Thymus (tissue), 14 donors: ENCODE measurements at places on chromosomes 4 and X. TPM values are rescaled to one million over a fixed set of nuclear protein-coding genes. Genes with fewer than 3 reads are reported as not detected.

GRCh38 chrX:69995362-69996112 is 54.2 kb downstream of the AWAT2 start:
- no peak overlapping the region for H3K27ac ChIP-seq
- H3K4me1 ChIP-seq: no peaks in the 10 kb centered on the region
- H3K27me3 ChIP-seq: no peaks in the 10 kb centered on the region
- DNase-seq: no peak
- no peaks in the 10 kb centered on the region for H3K36me3 ChIP-seq

DNA sequence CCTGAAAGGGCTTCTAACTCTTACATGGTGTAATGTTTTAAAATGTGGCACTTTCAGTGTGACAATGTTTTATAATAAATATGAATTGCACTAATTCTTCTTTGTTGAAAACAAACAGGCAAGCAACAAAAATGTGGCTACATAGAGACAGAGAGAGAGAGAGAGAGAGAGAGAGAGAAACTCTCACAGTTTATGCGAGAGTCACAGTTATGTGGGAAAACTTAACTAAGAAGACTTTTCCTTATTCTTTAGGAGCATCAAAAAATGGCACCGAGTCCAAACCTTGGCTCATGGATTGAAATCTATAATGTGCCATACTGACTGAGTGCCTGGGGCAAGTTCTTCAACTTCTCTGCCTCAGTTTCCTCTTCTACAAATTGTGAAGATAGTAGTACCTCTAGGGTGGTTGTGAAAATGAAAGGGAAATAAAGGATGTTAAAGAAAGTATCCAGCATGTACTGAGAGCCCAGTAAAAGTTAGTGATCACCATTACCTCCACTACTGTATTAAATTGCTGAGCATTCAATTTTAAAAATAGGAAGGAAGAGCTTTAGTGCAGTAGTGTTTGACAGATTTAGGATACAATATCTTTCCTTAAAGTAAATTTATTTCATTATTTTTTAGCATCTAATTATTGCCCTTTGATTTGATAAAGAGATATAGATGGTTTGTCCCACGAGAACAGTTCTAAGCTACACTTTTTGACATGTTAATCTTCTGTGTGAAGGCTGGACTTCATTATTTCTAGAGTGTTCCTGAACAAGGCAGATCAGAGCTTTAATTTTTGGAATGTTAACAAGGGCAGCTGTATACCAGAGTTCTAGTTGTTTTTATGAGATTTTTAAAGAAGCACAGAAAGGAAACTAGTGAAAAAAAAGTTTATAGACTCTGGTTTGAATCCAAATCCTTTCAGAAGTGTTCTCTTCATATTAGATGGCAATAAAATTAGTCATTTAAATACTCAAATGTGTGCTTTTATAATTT is 187.5 kb upstream of the ANK2 start:
- no peak for DNase-seq
- H3K4me1 ChIP-seq: no peaks in the 10 kb centered on the region
- H3K27me3 ChIP-seq: no peaks in the 10 kb centered on the region
- no peak overlapping the region for H3K4me3 ChIP-seq

DNA sequence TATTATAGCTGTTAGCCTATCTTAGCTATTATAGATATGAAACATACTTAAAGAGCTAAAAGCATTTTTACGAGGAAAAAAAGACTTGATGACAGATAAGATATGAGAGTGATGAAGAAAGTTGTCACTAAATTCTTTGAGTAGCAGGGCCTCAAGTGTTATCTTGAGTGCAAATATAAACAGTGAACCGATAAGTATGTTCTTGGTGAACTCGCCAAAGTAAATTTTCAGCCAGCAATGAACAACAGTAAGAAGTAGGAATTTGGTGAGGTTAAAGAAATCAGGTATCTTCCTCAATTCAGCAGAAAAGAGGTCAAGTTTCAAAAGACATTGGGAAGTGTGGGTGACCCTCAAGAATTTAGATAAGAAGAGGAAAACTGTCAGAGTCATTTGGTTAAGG is 471.8 kb upstream of the FTHL17 start:
- H3K27ac ChIP-seq: no peak overlapping the region
- H3K4me1 ChIP-seq: no peaks in the 10 kb centered on the region
- no peaks in the 10 kb centered on the region for H3K27me3 ChIP-seq
- no peak overlapping the region for H3K4me3 ChIP-seq

- peak within 1 kb of the TSS; percentile 46 for H3K4me3 ChIP-seq
- DNase-seq: peak; percentile 36
- peak within 1 kb of the TSS; percentile 61 for H3K27ac ChIP-seq
- no peaks in the 10 kb centered on the region for H3K36me3 ChIP-seq
Measured at GRCh38 chr4:186723292-186724057, at the start of gene FAT1. TSS of gene FAT1 (minus strand) at chr4:186723856. CDS start at chr4:186709827, 14,029 bp downstream.

DNA sequence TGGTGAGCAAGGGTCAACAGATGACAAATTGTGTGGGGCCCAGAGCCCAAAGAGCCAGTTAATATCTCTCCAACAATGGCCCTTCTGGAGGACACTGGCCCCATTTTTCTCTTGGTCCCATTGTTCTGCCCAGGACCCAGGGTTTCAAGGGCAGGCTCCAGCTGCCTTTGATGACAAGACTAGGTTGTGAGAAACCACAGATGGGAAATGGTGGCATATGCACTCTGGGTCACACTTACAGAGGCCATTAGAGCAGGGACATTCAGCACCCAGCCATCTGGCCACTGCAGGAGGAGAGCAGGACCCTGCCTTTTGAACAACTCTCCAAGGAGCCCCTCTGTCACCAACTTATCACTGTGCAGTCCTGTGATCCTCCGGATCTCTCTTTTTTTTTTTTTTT is 49.7 kb upstream of the KIAA1210 start:
- H3K4me1 ChIP-seq: no peaks in the 10 kb centered on the region
- DNase-seq: no peak
- no peak overlapping the region for H3K27ac ChIP-seq
- H3K36me3 ChIP-seq: no peaks in the 10 kb centered on the region
- H3K27me3 ChIP-seq: no peaks in the 10 kb centered on the region
- H3K4me3 ChIP-seq: no peak overlapping the region

DNA sequence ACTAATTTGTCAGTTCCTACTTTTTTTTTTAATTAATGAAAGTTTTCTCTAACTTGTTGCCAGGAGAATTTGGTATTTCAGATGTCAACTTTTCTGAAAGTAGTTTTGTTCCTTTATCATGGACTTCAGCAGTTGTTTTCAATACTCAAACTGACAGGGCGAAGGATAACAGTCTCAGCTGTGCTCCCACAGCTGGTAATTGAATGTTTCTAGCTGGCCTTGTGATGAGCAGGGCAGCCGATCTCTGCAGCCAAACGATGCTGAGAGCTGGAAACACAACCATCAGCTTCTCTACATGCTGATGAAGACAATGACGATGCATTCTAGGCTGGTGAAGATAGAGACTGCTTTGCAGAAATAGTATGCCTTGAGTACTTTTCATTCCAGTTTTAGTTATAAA is 130.0 kb upstream of the MAP9 start:
- H3K27me3 ChIP-seq: no peaks in the 10 kb centered on the region
- H3K4me1 ChIP-seq: no peaks in the 10 kb centered on the region
- no peak overlapping the region for H3K27ac ChIP-seq
- no peaks in the 10 kb centered on the region for H3K36me3 ChIP-seq

The SERTM2 gene
- total RNA-seq: 0.14 TPM

The SCML2 gene
- total RNA-seq: 4.1 TPM
